ENCODE measurements at places on chromosomes 2 and 18.

DNA sequence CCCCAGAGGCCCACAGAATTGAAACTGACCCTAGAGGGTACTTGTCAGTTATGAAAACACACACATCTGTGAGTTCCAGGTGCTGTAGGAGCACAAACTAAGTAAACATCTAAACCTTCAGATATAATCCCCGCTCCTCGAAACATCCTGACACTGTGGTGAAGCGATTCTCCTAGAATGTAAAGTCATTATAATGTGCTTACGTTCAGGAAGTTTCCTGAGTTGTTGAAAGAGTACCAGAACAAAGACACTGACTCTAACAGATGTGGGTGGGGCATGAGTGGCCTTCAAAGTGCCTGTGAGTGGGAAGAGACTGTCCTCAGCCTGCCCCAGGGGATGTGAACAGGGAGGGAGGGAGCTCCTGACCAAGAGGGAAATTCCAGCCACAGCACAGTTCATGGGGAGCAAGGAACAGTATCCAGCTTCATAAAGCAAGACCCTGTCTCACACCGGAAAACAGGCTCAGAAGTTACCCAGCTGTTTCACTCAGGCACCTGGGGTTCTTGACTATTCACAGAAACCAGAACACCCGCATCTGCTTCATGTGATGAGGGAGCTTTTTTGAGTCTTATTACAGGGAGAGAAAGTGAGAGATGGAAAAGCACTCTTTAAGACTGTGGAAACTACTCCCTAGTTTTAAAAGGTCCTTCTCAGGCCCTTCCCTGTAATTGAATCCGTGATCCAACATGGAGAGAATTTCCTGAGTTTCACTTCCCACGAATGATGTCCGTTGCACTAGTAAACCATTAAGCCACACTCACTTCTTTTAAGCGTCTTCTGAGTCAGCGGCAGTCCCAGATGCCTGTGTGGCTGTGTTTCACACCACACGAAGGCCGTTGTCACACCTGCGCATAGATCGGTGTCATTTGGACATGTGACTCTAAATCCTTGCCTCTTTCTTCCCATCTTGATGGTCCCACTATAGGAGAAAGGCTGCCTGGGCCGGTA is 88.6 kb upstream of the EML6 start:
- no peak for DNase-seq

DNA sequence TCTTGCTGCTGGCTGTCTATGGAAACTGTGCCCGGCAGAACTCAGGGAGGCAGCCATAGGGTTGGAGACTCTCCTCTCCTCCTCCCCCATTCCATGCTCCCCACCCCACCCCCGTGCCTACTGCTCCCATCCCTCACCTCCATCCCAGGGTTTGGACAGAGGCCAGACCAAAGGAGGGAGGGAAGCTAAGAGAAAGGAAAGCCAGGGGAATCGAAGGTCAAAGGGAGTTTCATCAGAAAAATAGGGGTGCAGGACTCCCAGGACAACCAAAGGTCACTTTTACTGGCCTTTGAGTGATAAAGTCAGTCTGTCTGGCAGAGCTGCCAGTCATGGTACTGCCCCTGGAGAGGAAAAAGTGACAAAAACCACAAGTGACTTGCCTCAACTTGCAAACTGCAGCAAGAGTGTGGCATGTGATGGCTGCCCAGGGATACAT is 187.3 kb upstream of the CTAGE1 start:
- DNase-seq = no peak

DNA sequence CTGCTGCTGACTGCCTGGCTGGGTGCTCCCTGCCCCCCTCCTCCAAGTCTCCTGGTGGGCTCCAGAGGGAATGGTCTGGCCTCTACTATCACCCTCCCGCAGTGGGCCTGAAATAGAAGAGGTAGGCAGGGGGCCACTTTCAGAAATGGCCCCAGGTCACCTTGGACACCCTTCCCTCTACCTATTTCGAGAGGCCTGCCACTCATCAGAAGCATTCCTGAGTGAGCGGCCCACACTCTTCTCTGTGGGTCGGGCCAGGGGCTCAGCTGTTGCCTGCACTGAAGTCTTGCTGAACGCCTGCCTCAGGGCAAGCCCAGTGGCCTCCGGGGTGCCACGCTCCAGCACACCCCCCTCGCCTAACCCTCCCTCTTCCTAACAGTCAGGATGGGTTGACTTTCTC is 124.9 kb downstream of the TNS1 start:
- DNase-seq = no peak

DNA sequence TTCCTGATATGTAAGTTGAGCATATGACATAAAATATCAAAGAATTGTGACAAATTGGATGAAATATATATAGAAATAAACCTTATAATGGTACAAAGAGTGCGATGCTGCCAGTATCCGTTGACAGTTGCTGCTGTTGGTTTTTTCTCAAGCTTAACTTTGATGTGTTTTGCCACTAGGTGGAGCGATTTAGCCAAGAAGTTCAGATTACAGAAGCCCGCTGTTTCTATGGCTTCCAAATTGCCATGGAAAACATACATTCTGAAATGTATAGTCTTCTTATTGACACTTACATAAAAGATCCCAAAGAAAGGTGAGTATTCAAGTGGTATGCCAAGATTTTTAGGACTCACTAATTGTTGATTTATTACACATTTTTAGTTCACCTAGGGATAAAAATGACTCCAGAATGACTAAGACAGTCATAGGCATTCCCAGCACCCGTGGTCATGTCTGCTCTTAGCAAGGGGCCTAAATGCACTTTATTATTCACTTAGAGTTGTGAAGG is 2.1 kb downstream of the RRM2 start:
- peak; percentile 27 for DNase-seq

DNA sequence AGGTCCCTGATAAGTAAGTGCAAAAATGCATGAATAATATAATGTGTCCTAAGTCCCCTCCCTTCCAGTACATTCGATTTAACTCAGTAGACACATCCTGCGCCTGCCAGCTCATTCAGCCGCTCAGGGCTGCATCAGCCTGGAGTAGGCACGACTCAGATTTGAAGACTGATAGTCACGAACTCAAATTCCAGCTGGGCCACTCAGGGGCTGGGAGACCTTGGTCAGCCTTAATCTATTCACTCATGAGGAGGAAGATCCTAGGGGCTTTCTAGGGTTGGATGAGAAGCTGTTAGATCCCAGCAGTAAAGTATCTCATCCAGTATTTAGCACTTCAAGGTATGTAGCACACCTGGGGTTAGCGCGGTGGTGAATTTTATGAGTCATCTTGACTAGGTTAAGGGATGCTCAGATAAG is 98.9 kb upstream of the ODC1 start:
- DNase-seq = no peak

DNA sequence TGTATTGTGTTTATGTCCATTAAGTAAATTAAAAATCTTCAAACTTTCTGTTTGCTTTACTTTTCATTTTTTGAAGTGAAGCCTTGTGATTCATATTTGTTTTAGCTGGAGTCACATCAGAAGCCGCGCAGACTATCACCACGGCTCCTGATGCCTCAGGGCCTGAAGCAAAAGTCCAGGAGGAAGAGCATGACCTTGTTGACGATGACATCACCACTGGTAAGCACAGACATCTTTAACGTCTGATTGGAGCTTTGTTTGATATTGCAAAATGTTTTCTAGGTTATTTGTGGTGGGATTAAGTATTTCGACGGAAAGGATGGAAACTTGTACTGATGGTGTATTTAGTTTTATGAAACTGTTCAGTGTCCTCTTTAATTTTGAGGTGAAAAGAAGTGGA is 164.8 kb downstream of the WDR7 start:
- DNase-seq = no peak

Data from activated naive CD4-positive, alpha-beta T cell treated with Interleukin-2 at 50 U/mL for 16 hours (primary cell).